D341Med (cell line): ENCODE measurements at places on chromosomes 2 and 18.

DNA sequence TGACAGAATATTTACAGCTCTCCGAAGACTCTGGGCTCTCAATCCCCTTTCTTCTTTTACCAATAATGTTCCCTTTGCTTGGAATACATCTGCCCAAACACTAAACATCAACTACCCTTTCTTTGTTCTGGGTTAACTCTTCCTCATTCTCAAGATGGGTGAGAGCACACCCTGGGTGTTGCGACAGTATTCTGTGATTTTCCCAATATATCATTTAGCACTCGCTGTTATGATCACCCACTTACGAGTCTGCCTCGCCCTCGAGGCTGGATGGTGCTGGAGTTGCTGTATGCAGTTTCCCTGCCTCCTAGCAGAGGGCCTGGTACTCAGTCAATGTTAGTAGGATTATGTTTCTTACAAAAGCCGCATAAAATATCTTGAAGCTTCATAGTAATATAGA, 93.2 kb downstream of the SOCS6 start:
- DNase-seq, result no peak

- DNase-seq, result no peak
Measured at GRCh38 chr2:42048299-42049220, 739 bp downstream of the PKDCC start.

DNA sequence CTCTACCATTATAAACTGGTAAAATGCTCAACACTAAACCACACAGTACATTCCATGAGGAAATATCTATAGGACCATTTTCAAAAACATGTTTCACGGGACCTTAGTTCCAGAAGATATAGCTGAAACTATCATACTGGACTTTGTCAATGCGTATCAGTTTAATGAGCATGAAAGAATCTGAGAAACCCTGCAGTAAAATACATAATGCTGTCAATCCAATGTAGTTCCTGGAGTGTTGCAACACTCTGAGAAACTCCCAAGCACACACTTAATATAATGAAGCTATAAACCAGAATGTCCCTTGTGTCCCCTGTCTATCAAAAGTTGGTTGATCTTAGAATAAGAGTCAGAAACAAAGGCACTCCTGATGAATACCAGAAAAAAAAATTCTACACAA, 16.2 kb downstream of the IWS1 start:
- DNase-seq, result no peak

DNA sequence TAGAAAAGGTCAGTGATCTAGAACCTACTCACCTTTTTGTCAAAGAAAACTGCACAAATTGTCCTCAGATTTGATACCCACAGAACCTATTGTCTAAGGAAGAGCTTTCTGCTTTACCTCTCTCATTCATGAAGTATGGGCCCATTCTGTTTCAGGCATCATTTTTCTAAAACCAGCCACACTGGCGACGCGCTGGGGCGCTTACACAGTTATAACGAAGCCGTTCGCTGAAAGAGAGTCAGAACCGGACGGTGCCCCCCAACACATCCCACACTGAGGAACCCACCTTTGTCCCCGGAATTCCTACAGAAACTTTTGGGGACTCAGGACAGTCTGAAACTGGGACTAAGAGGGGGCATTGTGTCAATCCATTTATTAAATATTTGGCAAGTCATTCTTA, 206.3 kb upstream of the HAAO start:
- no peak for DNase-seq

DNA sequence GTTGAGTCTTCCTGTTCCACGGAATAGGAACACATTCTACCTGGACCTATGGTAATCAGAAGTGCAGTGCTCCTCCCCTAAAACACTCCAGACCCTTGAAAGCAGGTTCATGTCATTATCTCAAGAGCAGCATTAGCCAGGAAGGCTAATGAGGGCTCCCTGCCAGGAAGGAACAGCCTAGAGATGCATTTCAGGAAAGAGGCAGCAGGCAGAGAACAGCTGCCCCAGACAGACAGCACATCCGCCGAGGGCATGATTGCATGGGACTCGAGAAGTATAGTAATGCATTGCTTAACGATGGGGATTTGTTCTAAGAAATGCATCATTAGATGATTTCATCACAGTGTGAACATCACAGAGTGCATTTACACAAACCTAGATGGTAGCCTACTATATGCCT, 171.5 kb downstream of the ALK start:
- peak; percentile 54 for DNase-seq

- no peak for DNase-seq
Measured at GRCh38 chr2:137964859-137965459, 686 bp downstream of the HNMT start.

- DNase-seq, result no peak
Measured at GRCh38 chr18:35030277-35030989, 10.8 kb upstream of the MAPRE2 start.

DNA sequence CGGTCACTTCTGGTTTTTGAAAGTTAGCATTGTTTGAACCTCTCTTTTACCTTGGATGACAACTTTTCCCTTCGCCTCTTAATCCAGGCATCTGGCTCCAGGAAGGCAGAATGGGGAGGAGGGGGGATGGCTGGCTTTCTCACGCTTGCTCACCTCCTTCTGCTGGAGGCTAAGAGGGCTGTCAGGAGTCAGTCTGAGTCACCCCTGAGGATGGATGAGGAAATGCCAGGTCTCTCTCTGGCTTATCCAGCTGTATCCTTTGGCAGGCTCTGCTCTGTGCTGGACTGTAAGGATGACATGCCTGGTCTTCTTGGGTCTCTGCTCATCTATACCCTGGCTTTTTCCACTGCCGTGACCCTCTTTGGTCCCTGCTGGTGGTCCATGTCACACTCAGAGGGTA, 142.9 kb upstream of the GYPC start:
- no peak for DNase-seq

- DNase-seq, result peak; percentile 62
Measured at GRCh38 chr2:128282976-128283810, 35.5 kb downstream of the HS6ST1 start.

DNA sequence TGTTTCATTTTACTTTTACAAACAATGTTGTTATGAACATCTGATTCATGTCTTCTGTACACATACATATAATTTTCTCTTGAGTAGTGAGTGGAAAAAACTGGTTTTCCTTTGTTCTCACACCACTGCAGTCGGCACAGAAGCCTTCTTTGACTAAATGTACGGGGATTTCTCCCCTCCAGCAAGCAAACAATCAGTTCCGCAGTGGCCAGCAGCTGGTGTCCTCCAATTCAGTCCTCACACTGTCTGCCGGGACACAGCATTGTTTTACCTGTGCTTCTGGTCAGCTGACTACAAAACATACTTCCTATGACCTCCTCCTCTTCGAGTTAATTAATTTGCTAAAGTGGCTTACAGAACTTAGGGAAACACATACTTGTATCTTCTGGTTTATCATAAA, 202.8 kb downstream of the WDR7 start:
- DNase-seq, result no peak

DNA sequence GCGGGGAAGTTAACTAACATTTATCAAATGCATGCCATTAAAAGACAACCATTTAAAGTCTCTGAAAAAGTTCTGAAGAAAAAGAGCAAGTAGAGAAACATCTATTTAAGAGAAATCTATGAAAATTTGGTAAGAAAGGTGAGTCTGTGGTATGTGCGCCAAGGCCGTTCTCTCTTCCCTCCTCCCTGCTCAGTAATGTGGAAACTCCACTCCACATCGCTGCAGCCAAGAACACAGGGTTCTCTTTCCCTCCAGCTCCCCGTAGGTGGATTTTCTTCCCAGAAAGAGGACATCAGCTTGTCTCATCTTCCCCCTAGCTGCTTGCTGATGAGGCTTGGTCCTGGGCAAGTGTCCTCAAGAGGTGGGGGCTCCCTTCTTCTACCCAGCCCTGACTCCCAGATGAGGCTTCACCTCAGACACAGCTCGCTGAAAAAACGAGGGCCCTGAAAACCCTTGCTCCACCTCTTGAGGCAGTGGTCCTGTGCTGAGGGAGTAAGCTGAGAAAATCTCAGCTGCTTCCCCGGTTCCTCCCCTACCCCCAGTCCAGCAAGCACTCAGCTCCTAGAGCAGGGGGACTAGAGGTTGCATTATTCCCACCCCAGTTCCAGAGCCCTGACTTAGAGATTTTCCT, 45.8 kb upstream of the PTPRM start:
- no peak for DNase-seq
